NCI-H2081 treated with DMSO at 0.1 percent for 48 hours (cell line): ENCODE measurements at places on chromosomes 5 and 9.
A peak's percentile ranks its signal among the peaks of the same experiment; 100 is the strongest.

DNA sequence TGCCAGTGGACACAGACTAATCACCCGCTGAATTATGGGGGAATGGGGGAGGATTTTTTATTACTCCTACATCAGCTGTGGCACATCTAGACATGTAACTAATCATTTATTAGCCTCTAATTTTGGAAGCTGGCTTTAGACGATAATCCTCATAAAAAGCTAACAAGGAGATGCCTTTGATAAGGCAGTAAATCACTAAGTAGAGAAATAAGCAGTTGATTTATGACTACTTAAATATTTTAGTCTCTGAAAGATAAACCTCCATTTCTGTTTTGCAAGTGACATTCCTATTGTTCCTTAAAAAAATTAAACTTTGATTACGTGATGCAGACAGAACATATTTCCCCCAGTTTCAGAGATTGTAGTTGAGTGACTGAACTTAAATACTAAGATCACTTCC, 206.4 kb upstream of the CDKN2B start:
- DNase-seq = no peak

DNA sequence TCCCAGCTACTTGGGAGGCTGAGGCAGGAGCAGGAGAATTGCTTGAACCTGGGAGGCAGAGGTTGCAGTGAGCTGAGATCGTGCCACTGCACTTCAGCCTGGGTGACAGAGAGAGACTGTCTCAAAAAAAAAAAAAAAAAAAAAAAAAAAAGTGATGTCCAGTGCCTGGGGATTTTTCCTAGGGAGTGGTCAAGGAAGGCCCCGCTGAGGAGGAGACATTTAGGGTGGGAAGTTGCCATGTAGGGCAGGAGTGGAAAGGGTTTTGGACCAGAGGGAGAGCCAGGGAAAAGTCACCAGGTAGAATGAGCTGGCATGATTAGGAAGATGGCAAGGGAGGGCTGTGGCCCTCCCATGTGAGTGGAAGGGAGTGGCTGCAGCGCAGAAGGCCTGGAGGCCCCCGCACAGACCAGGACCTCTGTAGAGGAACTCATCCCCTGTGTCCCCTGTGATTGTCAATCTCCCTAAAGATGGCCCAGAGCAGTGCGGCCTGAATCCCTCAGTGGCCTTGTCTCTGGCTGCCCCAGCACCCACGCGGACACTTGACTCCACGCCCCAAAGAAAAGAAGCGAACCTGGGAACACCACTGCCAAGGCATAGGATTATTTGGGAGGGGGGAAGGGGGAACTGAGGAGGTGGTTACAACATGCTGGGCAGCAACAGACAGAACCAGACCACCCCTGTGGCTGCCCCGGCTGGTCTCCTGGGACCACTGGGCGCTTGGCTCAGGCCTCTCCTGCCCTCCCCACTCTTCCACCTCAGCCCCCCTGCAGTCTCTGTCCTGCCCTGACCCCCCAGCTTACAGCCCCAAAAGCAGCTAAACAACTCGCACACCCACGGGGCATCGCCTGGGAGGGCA, 2.6 kb upstream of the SQSTM1 start:
- DNase-seq = no peak

DNA sequence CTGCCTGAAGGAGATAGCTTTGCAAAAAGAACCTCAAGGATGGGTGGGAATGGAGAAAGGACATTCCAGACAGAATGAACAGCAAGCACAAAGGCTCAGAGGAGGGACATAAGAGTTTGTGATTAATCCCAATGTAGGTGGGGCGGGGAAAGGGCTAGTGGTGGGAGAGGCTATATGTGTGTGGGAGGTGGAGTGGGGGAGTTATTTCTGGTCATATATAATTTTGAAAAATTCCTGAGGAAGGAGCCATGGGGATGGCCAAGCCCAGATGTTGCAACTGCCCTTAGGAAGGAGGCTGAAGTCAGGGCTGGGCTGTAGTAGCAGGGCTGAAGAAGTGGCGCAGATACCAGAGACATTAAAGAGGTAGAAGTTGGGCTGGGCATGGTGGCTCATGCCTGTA, 13.4 kb upstream of the CCL27 start:
- DNase-seq = no peak

- DNase-seq = peak; percentile 11
Measured at GRCh38 chr5:179806250-179807048, at the start of gene MGAT4B. Gene MGAT4B, minus strand, starts transcription at chr5:179806866. Its CDS starts 283 bp downstream, at chr5:179806583.

GRCh38 chr5:11903121-11903613, 1.1 kb downstream of the CTNND2 start:
- no peak for DNase-seq

DNA sequence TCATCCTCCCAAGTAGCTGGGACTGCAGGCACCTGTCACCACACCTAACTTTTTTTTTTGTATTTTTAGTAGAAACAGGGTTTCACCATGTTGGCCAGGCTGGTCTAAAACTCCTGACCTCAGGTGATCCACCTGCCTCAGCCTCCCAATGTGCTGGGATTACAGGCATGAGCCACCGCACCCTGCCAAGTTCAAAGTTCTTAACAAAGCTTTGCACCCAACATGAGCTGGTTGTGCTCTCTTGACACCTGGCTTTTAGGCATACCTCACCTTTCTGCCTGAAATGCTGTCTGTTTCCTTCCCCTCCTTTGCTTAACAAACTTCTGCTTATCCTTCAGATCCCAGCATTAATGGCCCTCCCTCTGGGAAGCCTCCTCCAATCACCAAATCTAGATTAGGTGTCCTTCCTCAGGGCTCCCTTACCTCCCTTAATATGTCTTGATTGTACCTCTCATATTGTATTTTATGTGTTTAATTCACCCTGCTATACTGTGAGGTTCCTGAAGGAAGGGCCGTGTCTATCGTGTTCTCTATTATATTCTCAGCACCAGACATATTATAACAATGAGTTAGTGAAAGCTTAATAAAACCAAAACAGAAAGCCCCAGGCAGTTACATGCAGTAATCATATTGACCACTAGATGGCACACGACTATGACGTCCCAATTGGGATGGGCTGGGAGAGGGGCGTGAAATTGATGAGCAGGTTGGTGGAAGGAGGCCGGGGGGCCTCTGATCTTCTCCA, 62.9 kb upstream of the PPARGC1B start:
- no peak for DNase-seq

- DNase-seq = no peak
Measured at GRCh38 chr9:81829195-81829882, 98.9 kb upstream of the SPATA31D4 start.

- DNase-seq = peak; percentile 84
Measured at GRCh38 chr9:29214154-29214689, 1640.9 kb upstream of the C9orf72 start.

- no peak for DNase-seq
Measured at GRCh38 chr9:12923468-12924009, 148.7 kb downstream of the LURAP1L start.

- DNase-seq = no peak
Measured at GRCh38 chr9:137494550-137495351, 35.6 kb upstream of the NSMF start.

DNA sequence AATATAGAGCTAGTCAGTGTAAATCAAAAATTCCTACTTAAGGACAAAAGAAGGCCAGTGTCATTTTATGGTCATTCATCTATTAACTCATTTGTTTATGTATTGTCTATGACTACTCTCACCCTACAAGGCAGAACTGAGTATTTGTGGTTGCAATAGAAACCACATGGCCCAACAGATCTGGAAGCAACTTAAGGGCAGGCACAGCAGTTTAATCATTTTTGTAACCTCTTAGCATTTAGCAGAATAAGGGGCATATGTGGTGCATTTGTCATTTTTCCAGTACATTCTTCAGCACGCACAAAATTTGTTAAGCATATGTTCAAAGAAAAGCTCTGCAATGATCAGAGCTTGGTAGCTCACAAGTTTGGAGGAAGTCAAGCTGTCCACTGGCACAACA, 1.1 kb downstream of the FKBP15 start:
- DNase-seq = no peak

- DNase-seq = no peak
Measured at GRCh38 chr9:120538339-120538738, 41.6 kb downstream of the CDK5RAP2 start.

DNA sequence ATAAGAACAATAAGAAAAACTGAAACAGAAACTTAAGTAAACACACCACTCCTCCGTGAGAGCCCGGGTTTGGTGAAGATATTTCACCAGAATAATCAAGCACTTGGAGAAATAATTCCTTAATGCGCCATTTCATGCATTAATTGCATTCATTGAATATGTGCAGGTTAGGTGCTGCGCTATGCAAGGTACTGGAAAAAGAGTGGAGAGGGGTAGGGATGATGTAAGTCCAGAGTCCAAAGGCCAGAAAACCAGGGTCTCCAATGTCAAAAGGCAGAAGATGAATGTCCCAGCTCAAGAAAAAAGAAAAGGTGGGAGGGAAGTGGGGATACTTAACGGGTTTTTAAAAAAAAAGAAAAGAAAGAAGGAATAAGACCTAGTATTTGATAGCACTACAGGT, 669 bp upstream of the ZFP37 start:
- no peak for DNase-seq
